ENCODE measurements at places on chromosomes 4 and X.
A peak's percentile ranks its signal among the peaks of the same experiment; 100 is the strongest.

GRCh38 chrX:24055043-24055356, 244 bp downstream of the EIF2S3 start:
- DNase-seq, result no peak

DNA sequence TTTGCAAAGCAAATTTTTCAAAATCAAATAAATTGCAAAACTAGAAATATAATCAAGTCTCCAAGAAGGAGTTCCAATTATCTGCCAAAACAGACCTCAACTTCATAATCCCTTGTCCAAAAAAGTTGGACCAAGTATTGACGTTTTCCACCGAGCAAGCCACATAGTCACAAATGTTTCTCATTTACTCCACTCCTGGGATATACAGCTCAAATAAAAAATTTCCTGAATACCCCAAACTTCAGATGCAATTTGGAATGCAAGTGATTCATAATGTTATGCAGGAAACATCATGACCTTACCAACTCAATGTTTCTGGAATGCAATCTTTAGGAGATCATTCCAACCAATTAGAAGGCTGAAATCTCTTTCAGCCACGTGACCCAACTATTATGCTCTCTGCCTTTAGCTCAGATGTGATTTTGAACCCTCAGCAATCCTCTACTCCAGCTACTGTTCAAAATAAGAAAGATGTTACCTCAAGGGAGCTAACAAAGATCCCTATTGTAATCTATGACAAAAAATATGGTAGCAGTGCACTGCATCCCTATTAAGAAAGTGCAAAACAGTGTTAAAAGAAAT, 72.4 kb downstream of the PRDM5 start:
- no peak for DNase-seq

DNA sequence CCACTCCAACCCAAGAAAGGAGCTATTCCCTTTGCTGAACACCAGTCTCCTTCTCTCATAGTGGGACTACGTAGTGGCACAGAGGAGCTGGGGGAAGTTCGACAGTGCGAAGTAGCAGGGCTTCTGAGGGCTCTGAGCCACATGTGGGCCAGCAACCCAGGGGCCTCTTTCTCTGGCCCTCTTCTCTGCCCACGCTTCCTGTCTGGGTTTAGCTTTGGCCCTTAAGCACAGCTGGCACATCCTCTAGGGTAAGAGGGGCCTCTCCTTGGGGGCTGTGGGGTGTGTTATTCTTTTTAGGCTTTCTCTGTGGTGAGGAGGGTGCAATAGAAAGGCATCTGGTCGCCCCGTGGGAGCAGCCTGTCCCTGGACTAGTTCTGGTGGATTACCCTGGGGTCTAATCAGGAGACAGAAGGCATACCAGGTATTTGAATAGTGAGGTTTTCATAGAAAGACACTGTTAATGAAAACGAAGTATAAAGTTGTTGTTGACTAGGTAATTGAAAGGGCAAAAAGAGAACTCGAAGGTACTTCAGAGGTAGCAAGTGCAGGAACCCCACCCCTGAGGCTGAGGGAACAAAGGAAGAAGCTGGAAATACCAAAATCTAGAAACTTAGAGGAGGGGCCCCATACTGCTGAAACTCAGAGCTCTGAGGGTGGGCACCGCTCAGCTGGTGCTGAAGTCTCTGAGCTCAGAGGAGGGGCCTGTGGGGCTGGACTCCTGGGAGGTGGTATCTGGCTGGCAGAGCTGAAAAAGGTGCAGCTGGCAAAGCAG, 151.9 kb upstream of the RPS6KA3 start:
- DNase-seq, result no peak

- no peak for DNase-seq
These were observed 2.4 kb upstream of the AFF2 start for GRCh38 chrX:148498067-148498466.

DNA sequence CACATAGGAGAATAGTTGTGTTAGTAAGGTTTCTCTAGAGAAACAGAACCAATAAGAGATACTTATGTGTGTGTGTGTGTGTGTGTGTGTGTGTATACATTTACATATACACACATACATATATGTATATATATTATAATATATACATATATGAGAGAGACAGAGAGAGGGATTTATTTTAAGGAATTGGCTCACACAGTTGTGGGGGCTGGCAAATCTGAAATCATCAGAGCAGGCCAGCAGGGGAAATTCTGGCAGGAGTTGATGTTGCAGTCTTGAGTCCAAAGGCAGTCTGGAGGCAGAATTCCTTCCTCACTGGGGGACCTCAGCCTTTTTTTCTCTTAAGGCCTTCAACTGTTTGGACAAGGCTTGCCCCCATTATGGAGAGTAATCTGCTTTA, 38.6 kb upstream of the NHS start:
- DNase-seq, result no peak

GRCh38 chr4:79864500-79865200, 208.4 kb downstream of the ANTXR2 start:
- no peak for DNase-seq

GRCh38 chr4:146176891-146177290, 1.4 kb downstream of the LSM6 start:
- DNase-seq, result no peak

GRCh38 chr4:137748616-137749015, 216.3 kb upstream of the PCDH18 start:
- DNase-seq, result no peak

GRCh38 chrX:107710617-107711391, 64.8 kb downstream of the TSC22D3 start:
- DNase-seq, result peak; percentile 73

- DNase-seq, result no peak
These were observed 76.1 kb upstream of the FHDC1 start for GRCh38 chr4:152860046-152860445.

- no peak for DNase-seq
These were observed 101.1 kb downstream of the ENOX2 start for GRCh38 chrX:130801901-130802300.

GRCh38 chrX:118066867-118067515, 49.6 kb downstream of the KLHL13 start:
- no peak for DNase-seq

- no peak for DNase-seq
These were observed 4.8 kb downstream of the NR3C2 start for GRCh38 chr4:148437439-148437838.

GRCh38 chr4:147425019-147425418, 55.9 kb upstream of the EDNRA start:
- no peak for DNase-seq

GRCh38 chrX:56385336-56385735, 153.2 kb downstream of the KLF8 start:
- DNase-seq, result no peak

- DNase-seq, result peak; percentile 6
These were observed 239.6 kb downstream of the GRXCR1 start for GRCh38 chr4:43132010-43132582.

DNA sequence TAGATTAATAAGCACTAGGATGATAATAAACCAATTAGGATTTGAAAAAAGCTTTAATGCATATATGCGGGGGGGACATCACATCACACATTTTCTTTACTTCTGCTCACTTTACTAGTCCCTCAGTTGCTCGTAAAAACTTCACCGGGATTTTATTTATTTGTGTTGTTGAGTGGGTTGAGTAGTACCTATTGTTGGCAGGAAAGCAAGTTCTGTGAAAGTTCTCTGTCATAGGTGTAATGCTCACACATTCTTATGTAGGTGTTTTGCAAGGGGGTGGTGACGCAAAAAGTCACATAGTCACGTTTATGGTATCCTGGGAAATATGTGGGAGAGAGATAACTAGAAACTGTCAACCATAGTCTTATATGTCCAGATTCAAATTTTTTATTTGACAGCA, 65.3 kb downstream of the PDLIM5 start:
- no peak for DNase-seq

- no peak for DNase-seq
These were observed 205.0 kb downstream of the PABPC4L start for GRCh38 chr4:133996431-133997121.

DNA sequence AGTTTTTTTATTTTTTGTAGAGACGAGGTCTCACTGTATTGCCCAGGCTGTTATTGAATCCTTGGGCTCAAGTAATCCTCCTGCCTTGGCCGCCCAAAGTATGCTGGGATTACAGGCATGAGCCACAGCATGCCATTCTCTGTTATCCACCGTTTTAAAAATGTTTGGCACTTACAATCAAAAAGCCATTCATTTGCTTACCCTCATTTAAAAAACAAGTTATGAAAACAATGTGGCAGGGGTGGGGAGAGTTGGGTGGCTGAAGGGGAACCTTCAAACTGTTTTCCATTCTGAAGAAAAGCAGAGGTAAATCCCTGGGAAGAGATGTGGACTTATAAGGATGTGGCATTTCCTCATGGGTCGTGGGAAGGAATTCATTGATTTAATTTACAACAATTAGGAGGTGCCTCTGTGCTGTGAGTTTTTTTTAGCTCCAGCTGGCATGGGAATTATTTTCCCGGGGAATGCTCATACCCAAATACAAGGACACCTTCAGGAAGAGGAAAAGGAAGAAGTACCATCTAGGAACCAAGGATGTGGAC, 103.5 kb downstream of the MID1 start:
- DNase-seq, result no peak

DNA sequence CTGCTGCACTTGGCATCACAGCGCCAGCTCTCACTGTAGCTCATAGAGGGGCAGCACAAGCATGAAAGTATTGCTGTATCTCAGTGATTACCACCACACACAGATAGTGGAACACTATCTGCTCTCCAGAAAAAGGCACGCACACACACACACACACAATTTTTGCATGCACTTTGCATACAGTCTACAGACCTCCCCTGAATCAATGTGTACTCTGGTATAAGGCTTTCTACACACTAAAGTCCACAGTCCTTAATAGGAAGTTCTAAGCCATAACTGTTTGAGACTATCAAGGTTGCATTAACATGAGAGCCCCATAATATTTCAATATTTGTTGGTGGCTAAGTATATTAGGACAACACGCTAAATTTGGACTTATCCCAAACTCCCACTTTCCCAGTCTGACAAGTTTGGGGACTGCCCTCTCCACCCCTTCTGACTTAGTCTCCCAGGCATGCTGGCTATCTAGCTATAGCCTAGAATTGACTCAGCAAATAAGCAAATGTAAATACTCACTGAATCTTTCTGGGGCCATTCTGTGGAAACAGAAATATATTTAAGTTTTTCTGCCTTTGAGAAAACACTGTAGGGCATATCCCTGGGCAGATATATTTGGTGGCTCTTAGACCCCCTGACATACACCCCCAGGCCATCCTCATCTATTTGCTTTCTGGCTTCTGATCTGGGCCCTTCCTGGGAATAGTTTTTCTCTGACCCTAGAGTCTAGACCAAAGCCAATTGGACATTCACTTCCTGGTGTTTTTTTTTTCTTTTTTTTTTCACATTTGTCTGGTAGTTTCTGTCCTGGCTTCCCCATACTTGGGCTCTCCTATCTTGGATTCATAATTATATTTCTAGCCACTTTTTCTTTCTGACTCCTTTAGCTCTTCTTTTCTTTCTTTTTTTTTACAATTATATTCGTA, 36.4 kb upstream of the CT47C1 start:
- DNase-seq, result no peak

DNA sequence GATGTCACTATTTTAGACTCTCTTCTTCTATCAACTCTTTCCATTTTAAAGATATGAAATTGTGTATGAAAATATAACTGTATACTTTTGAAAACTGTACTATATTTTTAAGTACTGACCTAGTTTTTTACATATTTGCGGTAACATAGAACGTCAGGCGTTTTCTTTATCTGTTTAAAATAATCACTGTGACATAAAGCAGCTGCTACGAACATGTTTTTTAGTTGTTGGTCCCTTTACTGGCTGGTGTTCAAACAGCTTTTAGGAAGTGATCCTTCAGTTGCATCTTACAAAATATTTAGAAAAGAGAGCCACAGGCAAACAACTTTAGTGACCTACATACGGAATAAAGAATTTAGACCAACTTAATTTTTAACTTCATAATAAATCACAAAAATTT, 73.1 kb downstream of the METTL14 start:
- no peak for DNase-seq

GRCh38 chr4:3518511-3518880, 13.7 kb downstream of the LRPAP1 start:
- no peak for DNase-seq
